ENCODE measurements at places on chromosomes 7 and 10.

DNA sequence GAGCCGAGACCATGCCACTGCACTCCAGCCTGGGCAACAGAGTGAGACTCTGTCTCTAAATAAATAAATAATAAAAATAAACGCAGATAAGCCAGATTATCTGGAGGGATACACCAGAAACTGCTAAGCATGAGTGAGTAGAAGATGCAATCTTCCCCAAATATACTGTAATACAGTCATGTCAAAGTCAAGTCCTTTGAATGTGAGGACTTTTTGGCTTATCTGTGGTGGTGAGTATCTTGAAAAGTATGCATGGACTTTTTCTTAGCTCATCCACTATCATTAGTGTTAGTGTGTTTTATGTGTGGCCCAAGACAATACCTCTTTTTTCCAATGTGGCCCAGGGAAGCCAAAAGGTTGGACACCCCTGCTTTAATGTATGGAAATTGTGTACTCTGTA is 44.7 kb upstream of the PITRM1 start:
- no peak for DNase-seq

DNA sequence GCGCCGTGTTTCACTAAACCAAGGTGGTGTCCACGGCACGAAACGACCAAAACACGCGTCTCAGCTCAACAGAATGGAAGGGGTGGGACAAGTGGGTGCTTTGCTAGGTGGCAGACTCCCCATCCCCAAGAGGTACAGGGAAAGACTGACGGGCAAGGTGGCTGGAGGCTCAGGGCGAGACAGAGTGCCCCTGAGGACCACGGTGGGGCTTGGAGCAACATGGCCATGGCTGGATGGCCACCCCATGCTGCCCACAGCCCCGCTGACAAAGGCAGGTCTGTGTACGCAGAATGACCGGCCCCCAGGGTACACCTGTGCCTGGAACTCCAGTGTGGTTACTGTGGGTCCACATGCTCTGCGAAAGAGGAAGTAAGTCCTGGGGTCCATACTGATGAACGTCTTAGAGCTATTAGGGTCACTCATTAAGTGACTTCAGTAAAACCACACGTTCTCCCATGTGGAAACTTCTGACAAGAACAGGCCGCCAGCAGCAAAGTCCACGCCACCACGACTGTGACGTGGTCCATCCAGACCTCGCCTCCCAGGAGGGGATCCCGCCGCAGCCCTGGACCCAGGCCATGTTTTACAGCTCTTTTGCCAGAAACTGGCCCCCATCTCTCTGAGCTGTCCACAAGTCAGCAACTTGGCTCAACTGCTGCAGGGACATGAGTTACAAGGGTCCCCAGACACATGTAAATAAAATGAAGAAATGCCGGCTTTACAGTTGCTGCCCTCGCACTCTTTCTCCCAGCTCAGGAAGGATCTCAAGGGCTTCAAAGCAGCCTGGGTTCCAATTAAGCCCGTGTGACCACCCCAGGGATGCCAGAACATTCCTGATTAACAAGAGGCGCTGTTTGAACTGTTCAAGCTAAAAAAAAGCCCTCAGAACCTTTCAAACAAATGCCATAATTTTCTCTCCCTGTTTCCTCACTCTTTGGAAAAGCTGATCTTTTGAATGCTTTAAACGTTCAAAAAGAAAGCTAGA is 66.8 kb downstream of the MAD1L1 start:
- no peak for DNase-seq

DNA sequence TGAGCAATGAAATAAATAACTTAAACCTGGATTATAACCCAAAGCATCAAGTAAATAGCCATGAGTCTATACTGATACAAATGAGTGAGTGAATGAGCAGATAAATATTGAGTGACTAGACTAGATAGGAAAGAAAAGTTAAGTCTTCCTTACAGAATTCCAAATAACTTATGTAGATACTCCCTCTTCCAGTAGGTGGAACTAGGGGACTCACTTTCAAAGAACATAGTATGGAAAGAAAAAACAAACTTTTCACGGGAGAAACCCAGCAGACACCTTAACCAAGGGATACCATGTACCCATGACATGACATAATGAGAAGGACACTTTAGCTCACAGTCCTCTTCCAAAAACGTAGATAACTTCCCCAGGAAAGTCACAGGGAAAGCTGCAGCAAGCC is 32.2 kb downstream of the CSGALNACT2 start:
- DNase-seq = no peak

DNA sequence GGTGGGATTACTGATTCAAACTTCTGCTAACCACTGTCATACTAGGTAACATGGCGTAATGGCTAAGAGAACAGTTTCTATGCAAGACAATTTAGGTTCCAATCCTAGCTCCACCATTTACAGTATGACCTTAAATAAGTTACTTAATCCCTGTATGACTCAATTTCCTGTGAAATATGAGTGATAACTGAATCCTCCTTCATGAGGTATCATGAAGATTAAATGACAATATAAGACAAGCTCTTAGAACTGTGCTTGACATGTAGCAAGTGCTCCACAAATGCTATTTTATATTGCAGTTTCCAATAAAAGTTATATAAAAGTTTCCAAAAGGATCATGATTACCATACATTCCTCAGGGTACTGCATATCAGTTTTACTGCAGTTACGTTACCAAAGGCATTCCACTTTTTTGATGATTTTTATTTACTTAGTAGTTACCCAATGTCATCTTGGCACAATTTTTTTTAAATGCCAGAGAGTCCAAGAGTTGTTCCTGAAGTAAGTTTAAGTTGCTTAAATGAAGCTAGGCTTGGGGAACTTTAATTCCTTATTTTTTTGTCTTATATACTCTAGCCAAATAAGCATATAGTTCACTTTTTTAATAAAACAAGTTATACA is 7.1 kb downstream of the DOCK4 start:
- DNase-seq = peak; percentile 52

DNA sequence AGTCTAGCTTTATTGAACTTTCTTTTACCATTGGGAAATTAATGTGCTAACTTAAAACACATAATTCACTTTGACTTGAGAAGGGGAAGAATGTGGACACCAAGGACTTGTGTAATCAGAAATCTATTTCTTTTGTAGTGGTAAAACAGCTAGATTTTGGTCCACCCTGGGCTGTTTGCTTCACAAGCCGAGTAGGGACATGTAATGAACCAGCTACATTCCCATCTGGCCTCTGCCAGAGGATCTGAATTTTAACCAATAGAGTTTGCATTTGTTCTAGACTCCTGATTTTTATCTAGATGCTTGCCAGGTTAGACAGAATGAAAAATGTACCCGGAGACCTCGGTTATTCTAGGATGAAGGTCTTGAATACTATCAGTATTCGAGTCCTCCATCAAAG is 1.9 kb downstream of the CACNB2 start:
- no peak for DNase-seq
